ENCODE measurements at places on chromosomes 7 and 10.

DNA sequence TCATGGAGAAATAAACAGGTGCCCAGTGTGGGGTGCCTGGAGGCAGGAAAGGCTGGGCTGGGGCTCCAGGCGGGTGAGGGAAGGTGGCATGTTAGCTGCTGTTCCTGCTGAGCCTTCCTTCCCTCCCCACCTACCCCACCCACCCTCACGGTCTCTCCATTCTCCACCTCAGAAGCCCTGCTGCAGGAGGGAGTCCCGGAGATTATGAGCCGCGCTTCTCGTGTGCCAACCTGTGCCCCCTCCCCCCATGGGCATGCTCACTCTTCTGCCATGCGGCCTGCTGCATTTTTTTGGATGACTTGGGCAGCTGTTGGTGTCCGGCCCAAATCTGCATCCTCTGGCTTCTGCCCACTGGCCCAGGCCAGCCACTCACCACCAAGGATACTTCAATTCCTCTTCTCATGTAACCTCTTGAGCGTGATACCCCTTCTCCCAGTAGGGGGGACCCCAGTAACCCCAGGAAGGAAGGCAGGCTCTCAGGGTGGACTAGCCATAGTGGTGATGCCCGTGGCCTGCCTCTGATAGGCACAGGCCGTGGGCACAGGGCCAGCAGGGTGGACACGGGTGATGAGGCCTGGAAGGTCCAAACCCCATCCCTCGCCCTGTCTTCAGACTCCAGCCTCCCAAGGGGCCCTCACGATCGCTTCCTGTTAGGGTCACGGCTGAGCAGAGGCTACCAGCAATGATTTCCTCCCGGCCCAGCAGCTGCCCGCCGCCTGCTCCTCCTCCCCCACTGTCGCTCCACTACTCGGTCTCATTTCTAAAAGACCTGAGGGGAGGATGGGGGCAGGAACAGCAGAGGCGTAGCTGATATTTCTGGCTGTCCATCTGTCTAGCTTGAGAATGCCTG is 27.8 kb downstream of the UNC5B start:
- DNase-seq, result no peak

DNA sequence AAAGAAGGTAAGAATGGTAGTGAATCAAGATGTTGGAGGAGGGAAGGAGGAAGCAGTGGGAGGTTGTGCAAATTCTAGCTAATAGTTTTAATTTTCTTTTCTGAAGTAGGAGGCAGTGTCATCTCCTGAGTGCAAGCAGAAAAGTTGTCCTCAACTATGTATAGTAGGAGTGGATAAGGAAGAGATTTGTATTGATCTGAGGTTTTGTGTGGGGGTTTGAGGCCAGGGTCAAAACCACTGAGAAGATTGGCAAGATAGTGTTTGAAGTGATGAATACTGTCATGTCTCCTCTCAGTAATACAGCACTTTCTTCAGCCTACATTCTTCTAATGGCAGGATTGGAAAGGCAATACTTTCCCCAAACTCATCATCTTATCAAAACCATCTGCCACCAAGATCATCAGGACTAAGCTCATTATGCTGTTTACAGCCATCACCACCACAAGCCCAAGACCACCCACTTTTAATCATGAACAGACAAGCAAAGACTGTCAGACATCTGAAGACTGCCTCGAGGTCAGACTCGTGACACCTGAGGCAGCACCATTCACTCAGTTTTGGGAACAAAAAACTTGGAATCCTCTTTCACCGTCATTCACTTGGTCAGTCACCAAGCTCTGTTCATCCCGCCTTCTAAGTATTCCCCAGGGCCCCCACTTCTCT is 1.5 kb upstream of the MIOS start:
- DNase-seq, result no peak

DNA sequence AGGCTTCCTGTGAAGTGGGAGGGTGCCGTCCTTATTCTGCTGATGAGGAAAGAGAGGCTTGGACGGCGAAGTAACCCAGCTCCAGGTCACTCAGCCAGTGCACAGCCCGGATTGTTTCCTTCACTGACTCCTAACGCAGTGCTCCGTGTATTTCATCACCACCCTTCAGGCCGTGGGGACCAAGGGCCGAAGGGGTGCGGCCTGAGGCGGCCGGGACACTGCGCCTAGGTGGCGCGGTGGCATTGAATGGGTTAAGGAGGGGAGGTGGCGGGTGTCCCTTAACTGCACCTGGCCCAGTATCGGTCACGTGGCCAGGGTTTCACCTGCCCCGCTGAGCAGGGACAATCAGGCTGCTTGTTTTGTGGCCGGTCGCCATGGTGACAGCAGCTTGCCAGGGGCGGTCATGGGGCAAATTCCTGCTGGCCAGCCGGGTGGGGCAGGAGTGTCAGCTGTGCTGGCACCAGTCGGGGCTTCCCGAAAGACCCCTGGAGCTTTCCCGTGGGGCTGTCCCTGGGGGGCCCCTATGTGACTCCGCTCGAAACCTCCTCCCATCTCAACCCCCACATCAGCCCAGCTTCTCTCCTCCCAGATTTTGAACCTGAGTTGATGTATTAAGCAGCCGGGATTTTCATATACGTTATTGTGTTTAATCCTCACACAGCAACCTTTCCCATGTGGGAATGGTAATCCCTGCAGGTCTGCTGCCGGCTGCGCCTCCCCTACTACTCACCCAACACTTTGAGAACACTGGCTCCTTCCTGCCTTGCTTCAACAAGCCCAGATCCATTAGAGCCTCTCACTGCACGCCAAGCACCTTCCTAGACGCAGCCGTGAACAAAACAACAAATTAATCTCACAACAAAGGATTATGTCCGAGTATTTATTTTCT is 4.4 kb upstream of the ABHD11 start:
- DNase-seq, result peak; percentile 90

DNA sequence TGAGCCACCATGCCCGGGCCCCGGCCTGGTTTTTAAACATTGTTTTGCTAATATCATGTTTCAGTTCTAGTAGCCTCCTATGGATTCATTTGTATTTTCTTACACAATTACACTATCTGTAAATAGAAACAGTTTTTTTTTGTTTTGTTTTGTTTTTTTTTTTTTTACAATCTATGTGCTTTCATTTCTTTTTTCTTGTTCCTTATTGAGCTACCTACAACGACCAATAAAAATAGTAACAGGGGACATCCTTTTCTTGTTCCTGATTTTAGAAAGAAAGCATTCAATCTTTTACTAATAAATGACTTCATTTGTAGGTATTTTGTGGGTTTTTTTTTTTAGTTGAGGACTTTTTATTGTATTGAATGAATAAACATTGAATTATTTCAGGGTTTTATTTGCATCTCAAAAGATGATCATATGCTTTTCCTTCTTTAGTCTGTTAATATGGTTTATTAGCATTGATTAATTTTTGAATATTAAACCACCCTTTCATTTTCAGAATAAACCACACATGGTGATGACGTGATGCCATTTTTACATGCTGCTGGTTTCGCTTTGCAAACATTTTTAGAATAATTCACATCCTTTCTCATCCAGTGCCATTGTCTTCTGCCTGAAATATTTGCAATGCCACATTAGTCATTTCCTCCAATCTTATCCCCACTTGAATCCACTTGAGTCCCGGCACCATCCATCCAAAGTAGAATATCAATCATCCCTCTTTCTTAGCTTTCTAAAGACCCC is 18.1 kb upstream of the AKR1E2 start:
- no peak for DNase-seq

GRCh38 chr10:129792141-129792540 is 171.9 kb downstream of the EBF3 start:
- DNase-seq, result no peak

- DNase-seq, result no peak
These were observed 84.8 kb upstream of the PHF14 start for GRCh38 chr7:10888861-10889260.

DNA sequence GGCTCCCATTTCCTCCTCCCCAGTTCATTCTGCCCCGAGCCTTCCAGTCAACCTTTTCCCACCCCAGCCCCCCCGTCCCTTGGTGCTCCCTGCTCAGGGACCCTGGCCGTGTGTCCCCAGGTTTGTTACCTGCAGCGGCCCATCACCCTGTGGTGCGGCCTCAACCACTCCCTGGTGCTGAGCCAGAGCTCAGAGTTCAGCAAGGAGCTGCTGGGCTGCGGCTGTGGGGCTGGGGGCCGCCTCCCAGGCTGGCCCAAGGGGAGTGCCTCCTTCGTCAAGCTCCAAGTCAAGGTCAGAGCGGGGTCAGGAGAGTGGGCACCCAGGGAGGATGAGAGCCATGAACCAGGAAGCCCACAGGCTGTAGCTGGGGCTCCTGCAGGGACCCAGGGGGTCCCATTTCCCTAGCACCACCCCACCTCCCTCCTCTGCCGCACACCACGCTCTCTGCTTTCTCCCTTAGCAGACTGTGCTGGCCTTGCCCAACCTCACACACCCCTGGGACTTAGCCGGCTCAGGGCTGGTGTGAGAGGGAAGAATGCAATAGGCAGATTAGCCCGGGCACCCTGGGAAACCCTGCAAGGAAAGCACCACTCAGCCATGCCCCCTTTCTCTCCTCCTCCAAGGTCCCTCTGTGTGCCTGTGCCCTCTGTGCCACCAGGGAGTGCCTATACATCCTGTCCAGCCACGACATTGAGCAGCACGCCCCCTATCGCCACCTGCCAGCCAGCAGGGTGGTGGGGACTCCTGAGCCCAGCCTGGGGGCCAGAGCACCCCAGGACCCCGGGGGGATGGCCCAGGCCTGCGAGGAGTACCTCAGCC is 2.0 kb upstream of the PCOLCE start:
- DNase-seq, result no peak

GRCh38 chr10:119947300-119947699 is 54.8 kb downstream of the SEC23IP start:
- no peak for DNase-seq

- no peak for DNase-seq
These were observed 3.2 kb downstream of the HPSE2 start for GRCh38 chr10:99232360-99232999.

DNA sequence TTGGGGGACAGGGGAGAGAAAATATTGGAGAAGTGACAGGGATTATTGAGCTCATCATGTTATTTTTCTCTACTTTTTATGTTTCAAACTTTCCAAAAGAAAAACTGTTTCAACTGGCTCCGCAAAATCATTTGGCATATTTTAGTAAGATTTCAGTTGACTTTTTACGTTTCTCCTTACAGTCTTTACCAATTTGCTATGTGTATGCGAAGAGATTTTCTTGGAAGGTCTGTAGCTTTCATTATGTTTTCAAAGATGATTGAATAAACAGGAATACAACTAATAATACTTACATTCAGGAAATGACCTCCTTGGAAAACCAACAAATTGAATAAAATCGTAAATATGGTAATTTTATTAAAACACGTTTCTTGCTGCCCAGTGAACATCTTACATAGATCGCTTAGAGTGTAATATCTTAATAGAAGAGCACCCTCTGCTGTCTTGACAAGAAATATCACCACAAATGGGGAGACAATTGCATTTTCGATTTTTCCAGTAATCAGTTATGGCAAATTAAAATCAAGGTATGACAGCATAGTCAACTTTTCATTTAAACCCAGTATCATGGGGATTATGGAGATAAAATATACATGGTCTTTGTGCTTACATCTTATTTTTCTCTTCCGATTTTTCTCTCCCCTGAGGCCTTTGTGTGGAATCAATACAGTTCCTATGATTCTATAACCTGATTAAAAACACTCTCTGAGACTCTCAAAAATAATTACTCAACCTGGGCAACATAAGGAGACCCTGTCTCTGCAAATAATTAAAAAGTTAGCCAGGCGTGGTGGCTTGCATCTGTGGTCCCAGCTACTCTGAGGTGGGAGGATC is 43.1 kb downstream of the MBL2 start:
- DNase-seq, result peak; percentile 4

DNA sequence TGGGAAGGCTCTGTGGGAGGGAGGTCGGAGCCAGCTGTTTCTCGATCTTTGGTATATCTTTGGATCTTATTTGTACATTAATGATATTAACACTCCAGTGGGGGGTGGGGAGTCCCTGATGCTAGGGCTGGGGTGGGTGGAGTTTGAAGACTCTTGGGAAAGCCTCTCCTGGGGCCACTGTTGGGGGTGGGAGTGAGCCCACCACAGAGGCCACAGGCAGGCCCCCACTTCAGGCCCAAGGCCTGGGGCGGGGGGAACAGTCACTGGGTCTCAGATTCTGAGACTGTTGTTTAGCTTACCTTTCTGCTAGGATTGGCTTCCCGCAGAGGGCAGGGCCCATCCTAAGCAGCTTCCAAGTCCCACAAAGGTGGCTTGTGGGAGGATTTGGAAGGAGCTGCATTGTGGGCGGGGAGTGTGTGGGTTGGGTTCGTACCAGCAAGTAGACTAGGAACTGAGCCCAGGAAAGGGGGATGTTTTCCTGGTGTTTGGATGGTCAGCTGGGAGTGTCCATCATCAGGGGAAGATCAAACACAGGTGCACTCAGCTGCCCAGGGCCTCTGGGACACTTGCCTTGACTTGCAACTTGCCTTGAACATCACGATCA is 11.9 kb downstream of the YKT6 start:
- DNase-seq, result no peak

- peak; percentile 77 for DNase-seq
These were observed 101.3 kb downstream of the STRA8 start for GRCh38 chr7:135334830-135335543.

- DNase-seq, result no peak
These were observed 92.4 kb downstream of the CPED1 start for GRCh38 chr7:121080913-121081326.

DNA sequence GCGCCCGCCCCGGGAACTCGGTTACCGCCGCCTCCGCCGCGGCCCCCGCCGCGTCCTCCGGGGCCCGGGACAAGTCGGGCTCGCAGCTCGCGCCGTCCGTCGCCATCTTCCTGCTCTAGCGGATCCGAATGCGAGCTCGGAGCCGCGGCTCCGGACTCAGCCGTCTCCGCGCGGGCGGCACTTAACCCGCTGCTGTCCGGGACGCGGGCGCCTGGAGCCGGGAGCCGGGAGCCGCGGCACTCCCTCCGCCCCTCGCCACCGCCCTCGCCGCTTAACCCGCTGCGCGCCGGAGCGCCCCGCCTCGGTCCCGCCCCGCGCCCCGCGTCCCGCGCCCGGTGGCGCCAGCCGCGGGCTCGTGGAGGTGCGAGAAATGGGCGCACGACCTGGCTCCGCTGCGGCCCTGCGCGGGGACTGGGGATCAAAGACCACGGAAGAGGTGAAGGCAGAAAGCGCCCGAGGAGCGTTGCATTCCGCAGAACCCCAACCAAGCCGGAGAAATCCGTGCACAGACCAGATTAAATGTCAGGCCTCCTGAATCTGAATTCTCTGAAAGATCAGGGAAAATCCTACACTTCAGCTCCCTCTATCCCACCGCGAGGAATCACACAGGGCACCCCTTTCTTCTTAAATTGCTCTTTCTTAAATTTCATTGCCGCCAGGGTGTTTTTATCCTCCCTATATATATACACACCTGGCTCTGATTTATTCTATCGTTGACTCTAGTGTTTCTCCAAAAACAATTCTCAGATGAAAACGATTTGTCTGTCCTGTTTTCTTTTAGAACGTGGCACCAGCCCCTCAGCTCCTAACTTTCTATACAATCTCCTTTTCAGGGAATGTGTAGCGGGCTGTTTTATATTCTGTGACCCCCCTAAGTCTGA is at the start of gene CTTNBP2:
Gene CTTNBP2 (minus strand): TSS at position 132 of the 881 bp plus-strand sequence. CDS start 26 bp downstream, at position 106.
- no peak for DNase-seq

Data from SHP77 (cell line).